ENCODE measurements at places on chromosomes 2 and 18.

DNA sequence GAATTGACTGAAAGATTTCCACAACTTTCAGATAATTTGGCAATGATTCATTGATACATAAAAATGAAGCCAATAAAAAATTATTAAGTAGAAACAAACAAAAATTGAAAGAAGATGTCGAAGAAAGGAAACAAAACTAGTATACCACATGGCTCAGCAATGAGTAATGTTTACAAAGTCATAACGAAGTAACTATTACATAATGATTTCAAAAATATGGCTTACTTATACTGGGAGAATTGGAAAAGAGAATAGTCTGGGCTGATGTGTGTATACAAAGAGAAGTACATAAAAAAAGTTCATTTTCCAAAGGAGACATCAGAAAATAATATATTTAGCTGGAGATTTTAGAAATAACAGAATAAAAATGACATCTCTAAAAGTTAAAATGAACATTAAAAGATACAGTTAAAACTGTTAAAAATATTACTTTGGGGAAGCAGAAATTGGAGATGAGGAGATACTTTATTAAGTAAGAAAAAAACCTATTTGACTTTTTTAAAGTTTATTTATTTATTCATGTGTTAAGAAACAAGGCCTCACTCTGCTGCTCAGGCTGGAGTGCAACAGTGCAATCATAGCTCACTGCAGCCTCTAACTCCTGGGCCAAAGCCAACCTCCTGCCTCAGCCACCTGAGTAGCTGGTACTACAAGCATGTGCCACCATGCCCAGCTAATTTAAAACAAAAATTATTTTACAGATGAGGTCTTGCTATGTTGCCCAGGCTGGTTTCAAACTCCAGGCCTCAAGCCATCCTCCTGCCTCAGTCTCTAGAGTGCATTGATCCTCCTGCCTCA is 409.7 kb upstream of the PIK3C3 start:
- DNase-seq: no peak

DNA sequence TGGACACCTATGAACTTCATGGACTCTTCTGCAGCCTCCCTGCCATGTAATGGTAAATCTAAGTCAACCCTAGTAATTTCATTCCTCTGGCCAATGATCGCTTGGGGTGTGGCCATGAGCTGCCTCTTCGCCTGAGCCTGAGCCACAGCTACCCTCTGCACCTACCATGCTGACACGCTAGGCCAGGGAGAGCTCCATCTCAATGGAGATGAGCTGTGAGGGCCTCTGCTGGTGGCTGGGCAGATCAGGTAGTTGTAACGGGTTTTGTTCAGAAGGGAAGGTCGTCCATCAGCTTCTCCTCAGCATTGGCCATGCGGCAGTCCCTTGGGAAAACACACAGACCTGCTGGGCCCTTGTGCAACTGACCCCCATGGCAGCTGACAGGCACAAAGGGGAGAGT is 24.4 kb downstream of the MPHOSPH10 start:
- DNase-seq: peak; percentile 13

DNA sequence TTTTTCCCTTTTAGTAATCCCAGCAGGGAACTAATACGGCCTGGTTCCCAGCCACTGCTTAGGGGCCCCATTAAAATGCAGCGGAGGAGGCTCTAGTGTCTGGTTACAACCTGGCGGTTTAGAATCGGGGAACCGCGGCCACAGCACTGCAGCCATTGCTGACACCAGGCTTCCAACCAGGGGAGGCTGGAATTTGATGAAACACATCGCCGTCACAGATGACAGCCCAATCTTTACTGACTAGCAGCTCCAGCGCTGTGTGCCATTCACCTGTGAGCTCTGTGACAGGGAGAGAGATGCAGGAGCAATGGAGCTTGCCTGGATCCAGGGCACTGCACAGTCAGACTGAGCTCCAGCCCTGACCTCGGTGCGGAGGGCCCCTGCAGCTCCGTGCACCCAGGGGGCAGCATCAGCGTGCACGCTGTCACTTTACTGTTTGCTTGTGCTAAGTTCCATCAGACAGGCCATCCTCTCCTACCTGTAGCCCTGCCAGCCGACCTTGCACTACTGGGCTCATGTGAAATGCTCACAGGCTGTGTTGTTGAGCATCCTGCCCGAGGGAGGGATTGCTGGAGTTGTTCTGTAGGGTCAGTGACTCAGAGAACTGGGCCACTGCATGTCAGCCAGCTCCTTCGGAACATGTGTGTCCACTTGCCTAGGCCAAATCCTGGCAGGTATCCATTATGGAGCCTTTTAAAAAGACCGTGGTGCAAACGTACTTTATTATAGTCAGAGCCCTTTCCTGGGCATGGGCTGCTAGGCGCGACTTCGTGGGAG is 203.5 kb downstream of the SEPTIN10 start:
- DNase-seq: no peak

- DNase-seq: peak; percentile 63
Observed at GRCh38 chr18:39841482-39842365, 2113.3 kb upstream of the PIK3C3 start.

DNA sequence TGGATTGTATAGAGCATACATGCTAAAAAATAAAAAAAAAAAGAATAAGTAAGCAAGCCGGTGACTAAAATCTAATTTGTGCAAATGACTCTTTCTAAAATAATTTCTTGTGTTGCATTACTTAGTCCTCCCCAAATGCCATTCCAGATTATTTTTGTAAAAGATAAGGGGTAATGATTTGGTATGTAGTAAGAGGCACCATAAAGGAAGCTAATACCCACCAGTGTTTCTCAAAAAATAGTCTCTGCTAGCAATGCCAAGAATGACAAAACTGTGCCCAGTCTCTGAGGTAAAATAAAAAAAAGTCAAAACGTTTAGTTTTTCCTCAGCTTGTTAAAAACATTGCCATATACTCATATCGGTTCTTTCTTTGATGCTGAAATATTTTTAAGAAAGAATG is 2.7 kb downstream of the METTL5 start:
- no peak for DNase-seq

GRCh38 chr2:159905926-159906714 is 108.1 kb upstream of the CD302 start:
- DNase-seq: no peak

DNA sequence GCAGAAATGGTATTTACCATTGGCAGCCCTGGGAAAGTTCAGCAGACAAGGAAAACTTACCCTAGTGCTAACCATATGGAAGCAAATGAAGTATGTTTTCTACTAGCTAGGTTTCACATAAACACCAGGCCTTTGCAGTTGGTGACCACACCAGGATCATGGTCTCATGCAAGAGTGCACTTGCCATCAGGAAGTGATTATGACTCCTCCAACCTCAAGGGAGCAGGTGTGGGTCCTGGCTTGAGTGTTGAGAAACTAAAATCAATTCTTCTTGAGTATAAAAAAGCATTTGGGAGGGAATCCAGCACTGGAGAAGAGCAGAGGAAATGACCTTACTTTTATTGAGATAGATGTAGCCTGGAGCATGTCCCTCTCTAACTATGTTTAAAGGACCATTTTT is 56.8 kb upstream of the SPAG16 start:
- no peak for DNase-seq

GRCh38 chr2:188765522-188766470 is 208.4 kb upstream of the COL3A1 start:
- DNase-seq: peak; percentile 60

GRCh38 chr2:64770781-64771334 is 117.1 kb upstream of the SERTAD2 start:
- peak; percentile 95 for DNase-seq

- peak; percentile 94 for DNase-seq
Observed at GRCh38 chr2:180040146-180040925, 33.2 kb upstream of the CWC22 start.

DNA sequence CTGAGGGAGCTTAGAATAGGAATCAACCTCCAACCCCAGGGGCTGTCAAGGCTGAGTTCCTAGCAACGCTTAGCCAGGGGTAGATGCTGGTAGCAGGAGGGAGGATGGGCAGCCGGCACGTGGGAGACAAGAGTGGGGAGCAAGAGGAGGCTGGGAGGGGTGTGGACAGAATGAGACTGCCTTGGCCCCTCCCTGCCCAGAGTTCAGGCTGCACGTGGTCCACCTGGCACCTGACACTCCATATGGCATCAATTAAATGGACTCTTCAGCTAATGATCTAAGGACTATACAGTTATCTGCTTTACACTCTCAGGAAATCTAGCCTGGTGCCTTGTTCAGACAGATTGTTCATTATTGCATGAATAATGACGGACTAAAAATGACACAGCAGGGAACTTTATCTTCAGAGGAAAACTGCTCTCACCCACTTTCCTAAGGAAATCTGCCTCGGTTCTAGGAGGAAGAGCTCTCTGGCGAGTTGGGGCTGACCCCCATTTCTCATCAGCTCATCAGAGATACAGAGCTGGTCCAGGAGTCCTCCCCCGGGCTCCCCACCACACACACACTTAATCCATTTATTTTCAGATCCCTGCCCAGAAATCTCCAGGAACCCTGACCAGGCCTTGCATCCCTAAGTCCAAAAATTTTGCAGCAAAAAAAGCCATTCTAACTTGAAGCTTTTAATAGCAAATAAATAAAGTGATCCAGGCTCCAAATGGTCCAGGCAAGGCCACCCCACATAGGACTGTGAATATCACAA is 102.1 kb upstream of the CDC42EP3 start:
- DNase-seq: no peak

- DNase-seq: no peak
Observed at GRCh38 chr2:133972786-133973185, 281.1 kb upstream of the MGAT5 start.

DNA sequence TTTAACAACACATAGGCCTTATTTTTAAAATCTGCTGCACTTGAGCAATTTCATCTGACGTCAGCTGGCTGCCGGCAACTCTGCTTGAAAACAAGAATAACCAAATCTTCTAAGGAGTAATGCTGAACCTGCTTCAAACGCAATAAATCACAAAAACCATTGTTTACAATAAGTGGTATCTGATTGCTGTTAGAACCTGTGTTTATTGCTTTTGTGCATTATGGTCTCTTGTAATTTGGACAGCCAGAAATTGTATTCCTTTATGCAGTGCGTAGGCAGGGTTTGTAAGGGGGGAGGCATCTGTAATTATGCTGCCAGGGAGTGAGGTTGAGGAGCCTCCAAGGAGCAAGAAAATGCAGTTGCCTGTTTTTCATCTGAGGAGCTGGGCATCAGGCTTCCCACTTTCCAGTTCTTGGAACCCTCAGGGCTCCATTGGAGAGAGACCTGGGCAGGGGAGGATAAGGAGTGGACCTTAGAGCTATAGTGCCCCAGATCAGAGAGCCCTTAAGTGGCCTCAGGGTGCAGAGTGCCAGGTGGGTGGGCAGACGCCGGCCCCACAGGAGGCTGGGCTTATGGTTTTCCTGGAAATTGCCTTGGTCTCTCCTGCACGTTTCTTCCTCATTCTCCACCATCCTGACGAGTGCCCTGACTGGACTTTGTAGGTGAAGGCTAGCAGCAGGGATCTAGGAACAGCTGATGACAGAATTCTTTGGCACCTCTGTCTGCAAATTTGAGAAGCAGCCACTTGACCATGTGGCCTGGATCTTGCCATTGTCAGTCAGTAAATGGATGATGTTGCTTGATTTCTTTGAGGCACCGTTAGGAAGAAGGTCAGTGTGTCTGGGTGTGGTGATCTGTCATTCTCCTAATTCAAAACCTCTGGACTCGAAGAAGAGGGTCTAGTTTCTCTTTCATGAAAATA is 129.2 kb downstream of the KLHL29 start:
- DNase-seq: no peak

GRCh38 chr18:58394046-58394445 is 234.8 kb downstream of the ALPK2 start:
- DNase-seq: no peak

GRCh38 chr2:105427485-105427884 is 28.6 kb upstream of the FHL2 start:
- no peak for DNase-seq

GRCh38 chr2:239321596-239322415 is 79.0 kb downstream of the HDAC4 start:
- no peak for DNase-seq

DNA sequence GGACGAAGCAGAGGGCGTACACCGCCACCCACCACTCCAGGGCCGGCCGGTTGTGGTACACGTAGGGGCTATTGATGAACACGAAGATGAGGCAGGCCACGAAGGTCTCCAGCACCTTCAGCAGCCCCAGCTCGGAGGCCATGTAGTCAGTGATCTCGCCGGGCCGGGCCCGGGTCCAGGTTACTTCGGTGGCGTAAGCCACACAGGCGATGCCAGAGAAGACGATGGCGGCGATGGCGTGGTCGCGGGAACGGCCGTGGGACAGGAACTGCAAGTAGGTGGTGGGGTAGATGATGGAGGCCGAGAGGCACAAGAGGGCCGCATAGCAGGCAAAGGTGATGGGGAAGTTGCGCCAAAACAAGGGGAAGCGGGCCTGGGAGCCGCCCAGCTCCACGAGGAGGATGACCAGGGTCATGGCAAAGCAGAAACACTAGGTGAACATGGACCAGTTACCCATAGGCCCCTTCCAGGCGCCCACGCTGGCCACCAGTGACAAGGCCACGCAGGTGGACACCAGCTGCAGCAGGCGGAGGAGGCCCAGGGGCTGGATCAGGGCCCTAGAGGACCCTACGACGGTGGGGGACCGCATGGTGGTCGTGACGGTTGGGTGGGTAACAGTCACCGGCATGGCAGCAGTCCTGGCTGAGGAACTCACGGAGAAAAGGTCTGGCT is 128.4 kb upstream of the FAM98A start:
- DNase-seq: no peak

DNA sequence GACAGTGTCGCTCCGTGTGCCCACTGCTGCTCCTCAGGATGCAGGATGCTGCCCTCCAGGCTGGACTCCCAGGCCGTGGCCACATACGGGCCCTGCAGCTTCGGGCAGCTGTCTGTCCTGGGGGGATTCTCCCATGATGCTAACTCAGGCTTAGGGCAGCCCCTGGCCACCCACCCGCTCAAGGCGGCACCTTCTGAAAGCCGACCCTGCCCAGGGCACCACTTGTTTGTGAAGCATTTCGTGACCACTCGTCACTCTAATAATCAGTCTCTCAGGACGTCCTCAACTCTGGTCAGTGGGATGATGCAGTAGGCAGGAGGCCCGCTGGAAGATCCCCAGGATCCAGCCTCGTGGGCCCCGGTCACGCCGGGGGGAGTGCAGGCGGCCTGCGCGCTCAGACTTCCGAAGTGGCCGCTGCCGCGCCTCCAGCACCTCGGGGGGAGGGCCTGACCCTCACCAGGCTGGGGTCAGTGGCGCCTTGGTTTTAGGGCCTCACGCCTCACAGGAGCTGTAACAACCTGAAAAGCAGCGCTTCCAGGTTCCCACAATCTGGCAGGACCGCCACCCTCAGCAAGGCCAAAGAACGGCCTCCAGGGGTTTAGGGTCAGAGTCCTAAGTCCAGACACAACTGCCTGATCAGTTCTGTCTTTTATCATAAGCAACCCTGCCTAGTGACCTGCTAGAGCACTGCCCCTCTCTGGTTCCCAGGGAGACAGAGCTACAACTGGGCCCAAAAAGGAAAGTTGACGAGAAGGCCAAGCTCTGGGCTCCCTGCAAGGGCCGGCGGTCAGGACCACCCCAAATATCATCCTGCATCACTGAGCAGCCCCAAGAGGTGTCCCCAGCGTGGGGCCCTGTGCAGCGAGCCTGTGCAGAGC is 53.0 kb downstream of the EIPR1 start:
- no peak for DNase-seq

Data from EL (cell line).